ENCODE measurements at places on chromosomes 3 and 15. TPM values are rescaled to one million over a fixed set of nuclear protein-coding genes. Genes with fewer than 3 reads are reported as not detected.

ANKUB1 gene
- total RNA-seq: not detected

PLA2G4D gene
- total RNA-seq: not detected

CMTM8 gene
- 0.53 TPM for total RNA-seq

FEZF2 gene
- not detected for total RNA-seq

DALRD3 gene
- 55.8 TPM for total RNA-seq

FOXB1 gene
- not detected for total RNA-seq

MUC20 gene
- total RNA-seq: 0.50 TPM

PPM1M gene
- total RNA-seq: 19.5 TPM

SLC24A5 gene
- not detected for total RNA-seq

FGD5 gene
- 5.4 TPM for total RNA-seq

All from aortic smooth muscle cell (primary cell).